ENCODE measurements at places on chromosomes 7 and 10.

DNA sequence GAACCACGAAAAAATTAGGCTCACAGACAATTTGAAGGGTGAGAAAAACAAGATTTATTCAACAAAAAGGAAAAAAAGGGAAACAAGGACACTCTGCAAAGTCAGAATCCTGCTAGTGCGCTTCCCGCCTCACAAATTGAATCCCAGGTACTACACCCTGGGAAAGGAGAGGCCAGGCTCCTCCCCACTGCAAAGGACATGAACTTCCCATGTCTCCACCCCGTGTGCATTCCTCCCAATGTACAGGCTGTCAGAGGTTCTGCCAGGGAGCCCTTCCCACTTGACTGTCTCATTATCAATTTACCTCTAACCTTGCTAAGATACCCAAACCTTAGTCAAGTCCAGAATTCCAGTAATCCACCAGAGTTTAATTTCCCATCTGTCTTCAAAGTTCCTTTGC lies 70.4 kb upstream of the CDK1 start:
- no peak for DNase-seq

DNA sequence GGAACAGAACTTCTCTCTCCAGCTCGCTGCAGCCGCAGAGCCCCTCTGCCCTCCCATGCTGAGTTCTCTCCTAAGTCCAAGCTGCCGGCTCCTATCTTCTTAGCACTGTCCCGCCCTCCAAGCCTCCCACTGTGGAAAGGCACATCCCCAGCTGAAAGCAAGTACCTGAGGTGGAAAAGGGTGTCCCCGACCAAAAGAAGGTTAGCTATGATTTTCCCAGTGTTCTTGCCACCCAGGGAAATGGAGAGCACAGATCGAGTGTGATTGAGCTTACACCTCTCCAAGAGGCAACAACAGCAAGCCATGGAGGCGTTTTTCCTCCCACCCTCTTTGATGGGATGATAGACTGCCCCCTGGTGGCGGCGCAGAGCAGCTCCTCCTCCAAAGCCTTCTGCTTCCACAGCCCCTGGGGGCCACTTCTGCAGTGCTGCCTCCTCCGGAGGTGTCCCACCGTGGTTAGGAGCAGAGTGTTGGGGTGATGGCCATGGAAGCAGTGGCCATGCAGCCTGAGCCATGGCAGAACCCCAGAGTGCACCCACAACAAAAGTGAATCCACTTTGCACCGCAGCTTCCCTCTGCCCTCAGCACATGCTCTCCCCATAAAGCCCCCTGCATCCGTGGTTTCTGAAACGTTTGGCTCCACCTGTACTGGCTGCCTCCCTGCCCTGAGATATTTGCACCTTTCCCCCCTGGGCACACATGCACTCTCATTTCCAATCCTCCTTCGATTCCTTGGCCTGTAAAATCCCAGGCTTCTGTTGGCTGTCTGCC lies 143.1 kb upstream of the STK17A start:
- no peak for DNase-seq

DNA sequence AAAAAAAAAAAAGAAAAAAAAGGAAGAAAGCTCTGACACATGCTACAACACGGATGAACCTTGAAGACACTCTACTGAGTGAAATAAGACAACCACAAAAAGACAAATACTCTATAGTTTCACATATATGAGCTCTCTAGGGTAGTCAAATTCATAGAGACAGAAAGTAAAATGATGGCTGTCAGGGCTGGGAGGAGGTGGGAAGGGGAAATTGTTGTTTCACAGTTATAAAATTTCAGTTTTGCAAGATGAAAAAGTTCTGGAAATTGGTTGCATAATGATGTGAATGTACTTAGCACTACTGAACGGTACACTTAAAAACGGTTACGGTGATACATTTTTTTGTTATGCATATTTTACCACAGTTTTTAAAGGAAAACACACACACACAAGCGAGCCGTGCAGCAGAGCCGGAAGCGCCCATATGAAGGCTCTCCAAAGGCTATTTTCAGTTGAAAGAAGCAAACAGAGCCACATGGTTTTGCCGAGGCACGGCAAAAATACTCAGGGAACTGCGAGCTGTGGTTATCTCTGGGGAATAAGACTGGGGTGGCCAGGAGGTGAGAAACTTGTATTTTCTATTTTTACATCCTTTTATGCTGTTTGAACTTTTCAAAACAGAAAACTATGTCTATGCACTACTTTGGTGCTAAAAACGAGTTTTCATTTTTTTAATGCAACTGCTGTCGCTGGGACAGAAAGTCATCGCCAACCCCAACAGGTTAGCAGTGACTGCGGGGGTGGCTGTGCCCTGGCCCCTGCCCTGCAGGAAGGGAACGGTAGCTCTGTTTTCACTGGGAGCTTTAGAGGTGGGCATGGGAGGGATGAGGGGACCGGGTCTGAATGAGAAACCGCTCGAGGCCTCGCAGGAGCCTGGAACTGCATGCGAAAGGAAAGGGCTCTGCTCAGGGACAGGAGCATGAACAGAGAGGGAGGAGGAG lies 132.9 kb downstream of the OAT start:
- no peak for DNase-seq

- DNase-seq: no peak
Observed at GRCh38 chr10:72234560-72235095, 18.6 kb upstream of the ASCC1 start.

DNA sequence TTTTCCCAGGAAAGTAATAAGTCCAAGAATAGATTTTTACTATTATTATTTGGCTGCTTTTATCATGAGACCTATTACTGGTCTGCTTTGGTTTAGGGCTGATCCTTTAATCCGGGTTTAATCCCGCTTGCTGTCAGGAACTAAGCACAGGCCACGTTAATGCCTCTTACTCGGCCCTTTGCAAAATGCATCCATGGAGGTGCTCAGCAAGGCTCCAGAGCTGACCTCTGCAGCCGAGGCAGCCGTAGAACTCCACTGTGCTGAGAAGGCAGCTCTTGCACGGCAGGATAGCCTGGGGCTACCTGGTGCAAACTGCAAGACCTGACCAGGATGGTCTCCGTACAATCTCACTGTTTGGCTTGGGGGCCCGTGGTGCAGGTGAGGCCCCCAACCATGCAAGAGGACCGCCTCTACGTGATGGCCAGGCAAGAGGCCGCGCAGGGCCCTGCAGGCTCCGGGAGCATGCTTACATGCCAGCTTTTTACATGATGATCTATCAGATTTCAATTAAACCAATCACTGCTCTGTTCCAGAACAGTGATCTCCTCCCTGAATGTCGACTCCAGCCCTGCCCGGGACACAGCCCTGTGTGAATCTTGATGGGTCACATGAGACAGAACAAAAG lies 10.4 kb upstream of the CALML3 start:
- DNase-seq: no peak

- DNase-seq: no peak
Observed at GRCh38 chr7:48285373-48285772, 114.1 kb downstream of the ABCA13 start.

GRCh38 chr10:35843524-35844181 lies 201.6 kb upstream of the FZD8 start:
- DNase-seq: no peak

DNA sequence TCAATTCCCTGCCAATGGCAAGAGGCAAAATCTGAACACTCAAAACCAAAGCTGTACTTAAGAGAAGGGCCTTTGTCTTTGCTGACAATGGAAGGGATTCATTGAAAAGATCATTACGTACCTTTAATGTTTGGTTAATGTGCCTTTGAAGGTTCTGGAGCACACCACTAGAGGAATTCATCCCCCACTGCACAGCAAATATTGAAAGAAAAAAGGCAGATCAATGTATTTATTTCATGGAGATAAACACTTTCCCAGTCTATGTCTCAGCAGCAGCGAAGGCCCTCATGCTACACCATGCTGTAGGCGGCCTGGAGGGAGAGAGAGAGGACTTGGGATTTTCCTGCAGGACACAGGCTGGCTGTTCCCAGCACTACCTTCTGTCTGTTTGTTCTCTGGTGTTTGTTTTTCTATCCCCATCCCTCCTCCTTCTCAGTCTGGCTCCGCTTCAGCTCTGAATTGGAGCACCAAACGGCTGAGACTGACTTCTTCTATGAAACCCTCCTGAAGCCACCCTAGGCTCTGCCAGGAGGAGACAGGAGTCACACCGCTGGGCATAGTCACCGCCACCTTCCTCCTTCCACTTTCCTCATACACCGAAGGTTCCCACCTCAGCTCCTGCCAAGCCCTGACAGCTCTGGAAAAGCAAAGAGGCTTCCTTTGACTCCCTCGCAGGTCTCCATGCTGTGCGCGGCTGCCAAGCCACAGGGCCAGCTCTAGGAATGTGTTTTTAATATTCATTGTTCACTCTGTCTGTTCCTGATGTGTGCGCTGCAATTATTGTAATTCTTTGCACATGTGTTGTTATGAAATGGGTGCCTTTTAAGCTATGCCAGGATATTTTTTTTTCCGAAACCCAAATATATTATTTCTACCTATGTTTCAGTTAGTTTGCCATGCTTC lies 301.5 kb downstream of the FZD1 start:
- DNase-seq: peak; percentile 66

GRCh38 chr10:15262036-15262713 lies 93.7 kb upstream of the NMT2 start:
- no peak for DNase-seq

DNA sequence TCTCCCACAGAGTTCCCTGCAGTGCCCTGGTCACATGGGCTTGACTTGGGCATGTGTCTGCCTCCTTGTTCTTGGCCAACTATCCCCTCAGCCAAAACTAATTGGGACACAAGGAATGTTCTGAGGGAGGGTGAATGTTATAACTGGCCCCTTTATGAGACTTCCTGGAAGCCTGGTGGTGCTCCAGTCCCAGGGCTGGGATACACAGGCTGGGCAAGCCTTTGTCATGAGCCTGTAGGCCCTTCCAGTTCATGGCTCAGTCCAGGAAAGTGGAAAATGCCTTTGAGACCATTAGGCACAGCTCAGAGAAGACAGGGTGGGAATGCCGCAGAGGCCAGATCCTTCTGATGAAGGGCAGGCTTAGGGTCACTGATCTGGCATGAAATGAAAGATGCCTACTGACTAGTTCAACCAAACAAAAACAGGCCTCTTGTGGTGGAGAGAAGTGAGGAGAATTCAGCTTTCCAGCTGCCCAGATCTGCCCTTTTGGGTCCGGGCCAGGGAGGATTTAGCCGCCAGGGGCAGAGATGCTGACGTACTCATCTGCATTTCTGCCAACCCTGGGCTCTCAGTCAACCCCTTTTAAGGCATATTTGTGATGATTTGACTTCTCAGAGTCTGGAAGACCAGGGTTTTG lies 961.5 kb downstream of the KCNMA1 start:
- peak; percentile 82 for DNase-seq

DNA sequence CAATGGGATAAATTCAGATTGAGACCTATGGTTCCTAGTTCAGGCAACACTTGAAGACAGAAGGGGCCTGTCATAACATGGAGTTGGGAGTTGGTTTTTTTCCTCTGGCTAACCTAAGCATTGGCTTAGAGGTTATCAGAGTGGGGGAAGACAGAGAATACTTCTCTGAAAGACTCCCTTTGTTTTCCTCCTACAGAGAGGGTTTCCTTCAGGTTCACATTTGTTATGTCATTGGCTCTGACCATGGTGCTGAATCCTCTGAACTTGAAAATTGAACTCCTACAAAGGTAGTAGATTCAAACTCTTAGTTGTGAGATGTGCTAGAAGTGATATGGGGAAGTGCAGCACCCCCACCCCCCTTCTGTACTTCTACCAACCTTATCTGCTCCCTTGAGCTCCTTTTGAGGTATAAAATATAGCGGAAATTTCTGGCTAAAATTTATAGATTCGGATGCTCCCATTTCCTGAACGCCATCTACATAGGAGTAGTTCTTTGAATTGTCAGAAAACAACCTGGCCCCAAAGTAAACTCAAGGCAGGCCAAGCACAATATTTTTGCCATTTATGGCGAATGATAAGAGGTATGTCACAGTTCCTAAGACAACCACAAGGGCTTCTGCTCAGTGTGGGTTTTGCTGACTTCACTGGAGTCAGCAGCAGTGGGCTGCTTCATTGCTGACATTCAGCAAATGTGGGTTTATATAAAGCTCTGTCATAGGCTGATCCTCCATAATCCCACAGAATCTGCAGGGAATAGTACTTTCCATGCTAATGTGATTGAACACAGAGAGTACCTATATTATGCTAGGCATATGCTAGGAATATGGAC lies 131.6 kb upstream of the KLF14 start:
- DNase-seq: no peak

GRCh38 chr7:44326261-44327125 lies 1.1 kb upstream of the CAMK2B start:
- no peak for DNase-seq

- no peak for DNase-seq
Observed at GRCh38 chr7:116449950-116450349, 49.6 kb upstream of the CAV2 start.

DNA sequence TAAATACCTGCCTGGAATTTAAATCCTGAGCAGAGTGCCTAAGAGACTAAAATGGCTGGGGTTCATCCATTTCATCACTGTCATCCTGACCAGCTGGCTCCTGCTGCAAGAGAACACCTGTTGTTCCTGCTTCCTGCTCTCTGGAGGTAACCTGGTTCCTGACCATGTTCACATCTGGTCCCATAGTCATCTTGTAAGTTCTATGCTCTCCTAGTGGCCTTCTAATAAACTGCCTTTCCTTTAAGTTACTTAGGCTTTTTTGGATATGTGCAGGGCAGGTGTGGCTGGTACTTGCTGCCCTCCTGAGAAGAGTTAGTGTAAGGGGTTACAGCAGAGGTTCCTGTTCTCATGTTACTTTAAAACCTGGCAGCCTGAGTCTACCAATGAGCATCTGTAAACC lies 80.0 kb downstream of the NRCAM start:
- no peak for DNase-seq

GRCh38 chr10:75402486-75403143 lies 1.1 kb upstream of the ZNF503 start:
- DNase-seq: no peak

- peak; percentile 72 for DNase-seq
Observed at GRCh38 chr10:34780818-34781380, 34.2 kb downstream of the PARD3 start.

GRCh38 chr10:1037098-1037497 lies 11.4 kb upstream of the IDI2 start:
- DNase-seq: no peak

GRCh38 chr7:23462846-23463245 lies 7.4 kb downstream of the IGF2BP3 start:
- no peak for DNase-seq

DNA sequence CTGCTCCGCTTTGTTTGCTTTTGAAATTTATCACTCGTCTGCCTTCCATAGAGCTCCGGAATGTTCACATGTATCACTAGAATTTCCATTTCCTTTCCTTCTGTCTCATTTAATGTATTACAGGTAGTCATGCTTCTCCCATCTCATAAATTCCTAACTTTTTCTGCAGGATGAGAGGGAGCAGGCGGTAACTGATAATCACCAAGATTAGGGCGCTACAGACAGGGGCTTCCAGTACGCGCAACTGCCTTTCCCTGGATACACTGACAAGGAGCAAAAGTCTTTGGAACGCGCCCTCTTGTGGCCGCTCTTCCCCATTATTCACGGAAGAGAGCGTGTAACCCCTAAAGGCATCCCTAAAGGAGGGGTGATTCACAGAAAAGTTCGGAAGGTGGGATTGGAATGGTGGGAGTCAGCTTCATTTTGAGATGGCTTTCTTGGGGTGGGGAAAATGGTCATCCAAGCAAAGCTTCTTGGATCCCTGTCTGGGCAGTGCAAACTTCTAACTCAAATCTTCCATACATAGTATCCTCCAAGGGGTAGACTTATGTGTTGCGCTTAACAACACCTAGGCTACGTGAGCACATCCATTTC lies 6.5 kb downstream of the INHBA start:
- peak; percentile 86 for DNase-seq

Measured in right forelimb (tissue), 1 donor.